ENCODE measurements at places on chromosomes 2 and 18. TPM values are rescaled to one million over a fixed set of nuclear protein-coding genes. Genes with fewer than 3 reads are reported as not detected.

- no peak for DNase-seq
Measured at GRCh38 chr2:96867756-96868554, 1.9 kb downstream of the SEMA4C start.

DNA sequence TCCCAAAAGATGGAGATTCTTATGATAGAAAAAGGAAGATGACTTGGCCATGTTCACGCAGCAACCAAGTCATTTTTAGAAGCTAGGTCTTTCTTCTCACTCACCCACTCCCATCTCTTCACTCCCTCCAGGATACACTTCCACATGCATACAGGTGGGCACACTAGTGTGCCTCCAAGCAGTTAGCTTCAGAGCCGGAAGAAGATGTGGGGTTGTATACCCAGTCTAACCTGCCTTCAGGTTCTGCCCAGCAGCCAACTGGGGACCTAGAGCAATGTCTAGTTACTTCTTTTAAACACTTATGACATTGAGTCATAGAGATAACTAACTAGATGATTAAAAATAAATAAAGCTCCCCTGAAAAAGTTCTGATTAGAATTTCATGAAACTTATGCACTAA, 21.8 kb upstream of the TANK start:
- DNase-seq = no peak

- DNase-seq = no peak
Measured at GRCh38 chr2:64763126-64763525, 109.4 kb upstream of the SERTAD2 start.

GRCh38 chr18:76956648-76957047, 134.3 kb downstream of the ZNF236 start:
- DNase-seq = no peak

GRCh38 chr2:106869512-106870275, 16.3 kb downstream of the ST6GAL2 start:
- DNase-seq = no peak

The C1QL2 gene
- not detected for total RNA-seq

All from heart right ventricle (tissue), 16 donors.